Stimulated activated CD4-positive, alpha-beta T cell treated with anti-CD3 and anti-CD28 coated beads, Interleukin-1b, Interleukin-23, amount 100 ng/mL, for 1 hour (primary cell): ENCODE measurements at places on chromosomes 5 and 9.

GRCh38 chr5:57338068-57338867 is 144.3 kb downstream of the ACTBL2 start:
- no peak for DNase-seq

DNA sequence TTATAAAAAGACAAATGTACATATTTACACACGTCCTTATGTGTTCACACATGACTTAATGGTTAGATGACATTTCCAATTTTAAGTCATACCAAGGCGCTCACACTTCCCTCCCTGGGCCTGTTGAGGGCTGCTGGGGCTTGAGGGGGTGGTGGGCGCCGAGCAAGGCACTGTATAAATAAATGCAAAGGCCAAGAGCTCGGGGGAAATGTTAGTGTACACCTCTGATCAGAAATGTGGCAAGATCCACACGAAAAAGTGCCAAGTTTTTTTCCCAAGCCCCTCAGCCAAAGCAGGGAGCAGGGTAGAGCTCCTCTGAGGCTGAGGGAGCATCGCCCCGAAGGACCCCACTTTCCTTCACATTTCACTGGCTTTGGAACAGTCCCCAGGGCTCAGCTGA is 7.5 kb downstream of the IRF1 start:
- DNase-seq, result no peak

DNA sequence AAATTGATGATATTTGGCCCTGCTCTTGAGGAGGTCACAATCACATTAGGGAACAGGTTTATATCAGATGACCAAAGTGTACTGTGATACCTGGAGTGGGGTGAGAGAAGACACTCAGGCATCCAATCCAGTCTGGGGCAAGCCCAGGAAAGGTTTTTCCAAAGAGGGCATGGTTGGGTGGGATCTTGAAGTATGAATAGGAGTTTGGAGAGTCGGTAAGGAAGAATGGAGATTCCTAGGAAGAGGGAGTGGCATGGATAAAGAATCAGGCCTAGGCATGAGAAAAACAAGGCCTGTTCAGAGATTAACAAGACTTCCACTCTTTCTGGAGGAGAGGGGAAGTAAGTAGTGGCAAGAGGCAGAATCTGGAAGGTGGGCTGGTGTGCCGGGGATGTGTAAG is 91.1 kb downstream of the MVB12B start:
- DNase-seq, result no peak

DNA sequence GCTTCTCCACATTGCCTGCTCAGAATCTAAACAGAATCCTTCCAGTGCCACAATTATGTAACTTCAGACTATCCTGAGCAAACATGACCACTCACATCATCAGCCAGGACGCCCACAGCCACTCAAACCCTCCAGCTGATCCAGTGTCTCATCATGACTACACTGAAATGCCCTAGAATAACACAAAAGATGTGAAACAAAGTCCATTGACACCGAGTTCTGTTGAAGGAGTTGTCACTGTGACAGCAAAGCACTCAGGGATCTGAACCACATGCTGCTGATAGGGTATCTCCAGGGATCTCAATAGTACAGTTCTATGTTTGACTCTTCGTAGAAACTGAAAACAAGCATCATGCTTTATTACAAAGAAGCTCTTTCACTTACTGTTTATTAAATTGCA is 150.2 kb downstream of the GABBR2 start:
- DNase-seq, result no peak

DNA sequence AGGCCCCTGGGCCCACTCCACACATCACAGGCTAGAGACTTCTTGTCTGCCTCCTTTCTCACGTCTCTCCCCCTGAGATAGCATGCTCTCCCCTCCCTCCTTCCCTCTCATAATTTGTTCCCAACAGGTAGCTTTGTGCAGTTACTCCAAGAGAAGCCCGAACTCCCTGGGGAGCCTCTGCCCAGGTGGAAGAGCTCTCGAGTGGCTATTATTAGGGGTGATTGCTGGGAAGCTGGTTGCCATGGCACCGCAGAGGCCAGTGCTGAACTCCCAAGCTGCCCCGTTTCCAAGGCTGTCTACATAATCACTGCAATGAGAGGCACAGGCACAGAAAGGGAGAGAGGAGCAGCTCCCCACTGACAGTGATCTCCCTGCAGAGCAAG is 104.7 kb upstream of the GPR151 start:
- no peak for DNase-seq

DNA sequence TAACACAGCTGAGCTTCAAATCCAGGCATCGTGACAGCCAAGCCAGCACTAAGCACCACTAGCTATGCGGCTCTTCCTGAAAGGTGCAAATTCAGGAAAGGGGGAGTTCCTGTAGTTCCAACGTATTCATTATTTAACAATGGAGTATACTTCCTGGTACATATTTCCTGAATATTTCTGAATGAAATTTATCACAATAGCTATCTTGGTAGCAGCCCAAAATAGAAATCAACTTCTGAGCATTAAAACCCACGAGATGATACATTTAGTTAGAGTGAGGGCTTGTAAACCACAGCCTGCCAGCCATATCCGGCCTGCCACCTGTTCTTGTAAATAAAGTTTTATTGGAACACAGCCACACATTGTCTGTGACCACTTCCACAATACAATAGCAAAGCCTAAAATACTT is 109.7 kb upstream of the RETREG1 start:
- no peak for DNase-seq

- no peak for DNase-seq
These were observed 100.3 kb upstream of the LMX1B start for GRCh38 chr9:126513159-126514036.

GRCh38 chr5:123611406-123611709 is 99.4 kb downstream of the CSNK1G3 start:
- no peak for DNase-seq

GRCh38 chr9:108672475-108673190 is 183.2 kb downstream of the ACTL7B start:
- DNase-seq, result no peak

DNA sequence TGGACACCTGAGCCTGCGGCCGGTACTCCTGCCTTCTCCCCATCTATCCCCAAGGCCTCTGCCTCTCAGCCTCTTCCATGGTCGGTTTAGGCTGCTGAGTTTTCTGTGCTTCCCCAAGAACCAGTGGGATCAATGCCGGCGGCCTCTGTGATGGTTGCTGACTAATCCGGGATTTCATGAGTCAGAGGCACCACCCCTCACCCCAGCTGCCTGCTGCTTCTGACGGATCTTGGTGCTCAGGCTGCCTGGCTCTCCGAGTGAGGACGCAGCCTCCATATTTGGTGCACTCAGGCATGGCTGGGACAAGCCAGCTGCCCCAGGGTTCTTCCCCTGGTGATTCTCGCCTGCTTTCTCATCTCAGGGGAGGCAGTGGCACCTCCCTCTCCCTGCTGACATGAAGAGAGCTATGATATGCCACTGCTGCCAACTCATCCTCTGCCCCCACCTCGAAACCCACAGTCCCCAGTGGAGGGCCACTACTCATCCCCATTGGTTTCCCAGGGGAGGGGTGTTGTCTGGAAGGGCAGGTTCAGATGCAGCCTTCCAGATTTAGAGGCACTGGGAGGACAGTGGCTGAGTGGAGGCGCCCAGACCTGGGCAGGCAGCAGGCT is 3.3 kb upstream of the MAN1B1 start:
- DNase-seq, result no peak

DNA sequence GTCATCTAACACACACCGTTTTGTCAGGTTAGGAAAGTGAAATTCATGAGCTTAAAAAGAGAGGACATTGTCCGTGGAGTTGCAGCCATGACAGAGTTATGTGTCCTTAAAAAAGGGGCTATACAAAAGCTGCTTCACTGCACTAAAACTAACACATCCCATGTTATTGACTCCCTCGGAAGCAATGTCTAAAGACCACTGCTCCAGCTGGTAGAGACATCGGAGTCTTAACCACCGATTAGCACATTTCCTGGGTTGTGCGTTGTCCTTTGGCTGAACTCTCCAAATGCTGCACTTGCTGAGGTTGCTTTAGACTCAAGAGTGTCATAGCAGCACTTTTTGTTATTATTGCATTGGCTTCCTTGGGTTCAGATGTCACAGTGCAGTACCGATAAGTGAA is 128.3 kb upstream of the C9orf72 start:
- DNase-seq, result no peak

- no peak for DNase-seq
These were observed 45.4 kb downstream of the PLGRKT start for GRCh38 chr9:5392285-5392684.

DNA sequence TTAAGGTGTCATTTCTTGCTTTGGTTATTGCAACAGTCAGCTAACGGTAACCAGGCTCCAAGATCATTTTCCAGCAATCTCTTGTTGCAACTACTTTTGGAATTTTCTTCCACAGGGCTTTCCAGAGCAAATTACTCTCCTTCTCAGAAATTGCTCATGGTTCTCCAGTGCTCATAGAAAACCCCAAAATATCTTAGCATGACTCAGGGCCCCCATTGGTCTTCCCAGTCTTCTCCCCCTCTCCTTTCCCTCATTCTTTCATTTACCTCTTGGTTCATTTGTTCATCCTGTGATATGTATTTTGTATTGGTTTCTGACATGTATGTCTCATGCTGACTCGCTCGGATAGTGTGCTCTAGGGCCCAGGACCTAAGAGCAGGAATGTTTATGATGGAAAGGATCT is 35.6 kb downstream of the WWC1 start:
- DNase-seq, result no peak

DNA sequence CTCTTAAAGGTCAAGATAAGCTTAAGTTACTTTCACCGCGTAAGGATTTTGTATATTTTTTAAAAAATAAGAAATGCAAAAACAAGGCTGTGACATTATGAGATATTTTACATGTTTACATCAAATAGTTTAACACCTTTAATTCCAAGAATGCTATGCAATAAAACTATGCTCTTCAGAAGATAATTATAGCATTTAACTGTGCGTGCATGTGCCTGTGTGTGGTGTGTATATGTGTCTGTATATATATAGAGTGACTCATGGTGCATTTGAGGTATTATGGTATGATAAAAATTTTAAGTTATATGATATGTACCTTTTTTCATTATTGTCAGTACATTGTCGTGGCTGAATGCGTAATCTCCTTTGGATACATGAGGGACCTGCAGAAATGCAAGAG is 539.3 kb downstream of the PDE4D start:
- DNase-seq, result no peak

DNA sequence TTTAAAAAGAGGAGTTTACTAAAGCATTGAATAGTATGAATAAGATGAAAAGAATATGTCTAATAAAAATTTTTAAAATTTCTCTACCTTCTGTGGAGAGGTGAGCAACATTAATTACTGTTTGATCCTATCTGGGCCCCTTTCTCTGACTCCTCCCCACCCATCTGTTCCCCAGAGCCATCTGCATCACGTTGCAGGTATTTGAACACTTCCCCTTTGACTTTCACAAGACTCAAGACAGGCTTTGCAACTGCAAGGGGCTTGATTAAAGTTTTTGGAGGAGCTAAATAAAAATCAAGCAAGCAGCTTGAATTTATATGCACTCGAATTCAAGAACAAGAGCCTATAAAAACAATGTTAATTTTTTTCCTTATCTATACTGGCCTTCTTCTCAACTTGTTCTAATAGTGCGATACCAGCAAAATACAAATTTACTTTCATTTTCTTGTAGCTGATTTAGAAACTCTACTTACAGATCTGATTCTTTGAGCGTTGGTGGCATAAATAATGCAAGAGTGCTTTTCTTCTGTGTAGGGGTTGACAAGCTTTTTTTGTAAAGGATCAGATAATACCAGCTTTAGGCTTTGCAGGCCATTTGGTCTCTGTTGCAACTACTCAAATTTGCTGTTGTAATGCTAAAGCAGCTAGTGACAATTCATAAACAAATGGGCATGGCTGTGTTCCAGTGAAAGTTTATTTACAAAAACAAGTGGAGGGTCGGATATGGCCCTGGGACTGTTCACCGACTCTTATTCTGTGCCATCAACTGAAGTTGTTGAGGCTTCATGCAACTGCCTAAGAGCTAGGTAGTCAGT is 21.2 kb downstream of the TXNDC8 start:
- DNase-seq, result no peak

- no peak for DNase-seq
These were observed 5.0 kb downstream of the LAMC3 start for GRCh38 chr9:131013771-131014676.

DNA sequence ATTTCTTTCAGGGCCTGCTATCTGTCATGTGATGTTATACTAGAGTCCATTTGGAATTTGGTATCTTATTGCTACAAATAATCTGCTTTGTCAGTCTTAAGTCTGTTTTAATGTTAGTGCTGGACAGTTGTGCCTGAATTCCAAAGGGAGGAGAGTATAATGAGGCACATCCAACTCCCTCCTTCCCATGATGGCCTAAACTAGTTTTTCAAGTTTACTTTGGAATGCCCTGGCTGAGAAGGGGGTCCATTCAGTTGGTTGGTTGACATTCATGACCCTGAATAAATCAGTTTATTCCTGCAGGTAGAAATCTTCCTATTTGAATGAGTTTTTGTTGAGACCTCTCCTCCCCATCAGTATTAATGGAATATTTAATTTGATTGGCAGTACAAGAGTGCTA is 9.4 kb upstream of the LRRTM2 start:
- DNase-seq, result no peak

DNA sequence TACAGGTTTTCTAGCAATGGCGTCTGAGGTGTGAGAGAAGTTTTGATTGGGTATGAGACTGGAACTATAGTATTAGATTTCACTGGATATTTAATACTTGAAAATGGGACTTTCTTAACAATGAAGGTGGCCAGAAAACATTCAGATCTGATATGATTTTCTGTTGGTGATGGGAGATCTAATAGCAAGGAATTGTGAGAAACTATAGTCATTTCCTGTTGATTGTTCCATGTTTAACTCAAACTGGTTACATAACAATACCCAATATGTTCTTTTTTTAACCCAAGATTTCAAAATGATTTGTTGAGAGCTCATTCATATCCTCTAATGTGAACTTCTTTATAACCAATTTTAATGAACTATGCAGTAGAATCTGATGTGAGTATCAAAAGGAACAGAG is 793.2 kb upstream of the RGMB start:
- no peak for DNase-seq

DNA sequence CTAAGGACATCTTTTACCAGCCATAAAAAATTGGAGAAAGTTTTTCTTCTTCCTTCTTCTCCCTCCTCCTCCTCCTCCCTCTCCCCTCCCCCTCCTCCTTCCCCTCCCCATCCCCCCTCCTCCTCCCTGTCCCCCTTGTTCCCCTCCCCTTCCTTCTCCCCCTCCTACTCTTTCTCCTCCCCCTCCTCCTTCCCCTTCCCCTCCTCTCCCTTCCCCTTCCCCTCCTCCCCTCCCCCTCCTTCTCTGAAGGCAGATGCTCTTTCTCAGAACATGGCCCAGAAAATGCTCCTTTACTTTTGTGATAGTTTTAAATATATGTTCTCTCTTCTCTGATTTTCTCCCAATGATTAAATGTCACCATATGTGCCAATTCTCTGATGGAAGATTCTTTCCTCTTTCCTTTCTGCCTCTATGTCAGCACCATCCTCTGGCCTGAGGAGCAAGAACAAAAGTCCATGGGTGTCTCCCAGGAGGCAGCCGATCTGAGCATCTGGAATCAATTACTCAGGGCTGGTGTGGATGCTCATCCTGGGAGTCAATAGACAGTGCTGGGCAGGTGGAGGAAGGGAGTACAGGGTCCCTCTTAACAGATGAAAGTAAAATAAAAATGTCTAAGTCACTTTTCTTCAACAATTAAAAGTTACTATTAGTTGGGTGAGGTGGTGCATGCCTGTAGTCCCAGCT is 63.0 kb upstream of the GNA14 start:
- DNase-seq, result no peak
